Glutamatergic neuron (in vitro differentiated cells): ENCODE measurements at places on chromosomes 2 and 18.
A peak's percentile ranks its signal among the peaks of the same experiment; 100 is the strongest.

GRCh38 chr2:218880859-218881594 lies 375 bp downstream of the WNT10A start:
- no peak for DNase-seq

DNA sequence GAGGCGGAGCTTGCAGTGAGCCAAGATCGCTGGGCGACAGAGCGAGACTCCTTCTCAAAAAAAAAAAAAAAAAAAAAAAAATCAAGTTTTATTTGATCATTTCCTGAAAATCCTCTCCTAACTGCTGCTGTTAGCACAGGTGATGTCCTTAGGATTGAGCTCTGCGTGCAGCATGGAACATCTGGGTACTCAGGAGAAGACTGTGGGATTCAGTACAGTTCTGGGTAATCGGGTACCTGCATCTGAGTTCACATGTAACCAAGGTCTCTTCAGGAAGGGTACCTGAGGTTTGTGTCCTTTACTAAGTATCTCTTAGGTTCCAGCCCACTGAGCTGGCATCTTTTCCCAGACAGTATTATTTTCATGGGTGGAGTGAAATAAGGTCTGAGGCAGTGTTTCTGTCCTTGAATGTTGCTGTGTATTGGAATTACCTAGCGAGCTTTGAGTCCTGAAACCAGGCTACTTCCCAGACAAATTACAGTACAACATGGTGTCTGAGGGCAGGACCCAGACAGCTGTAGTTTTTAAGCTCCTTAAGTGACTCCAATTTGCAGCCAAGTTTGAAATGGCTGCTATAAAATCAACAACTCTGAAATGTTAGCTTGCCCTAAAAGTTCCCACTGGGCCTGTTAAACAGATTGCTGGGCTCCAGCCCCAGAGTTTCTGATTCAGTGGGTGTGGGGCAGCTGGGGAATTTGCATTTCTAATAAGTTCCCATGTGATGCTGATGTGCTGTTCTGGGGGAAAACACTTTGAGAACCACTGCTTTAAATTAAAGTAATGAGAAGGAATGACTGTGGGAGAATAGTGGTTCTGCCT lies 120.5 kb downstream of the PMAIP1 start:
- DNase-seq = no peak

- DNase-seq = no peak
These were observed 7.6 kb upstream of the SPDYA start for GRCh38 chr2:28802975-28803429.

DNA sequence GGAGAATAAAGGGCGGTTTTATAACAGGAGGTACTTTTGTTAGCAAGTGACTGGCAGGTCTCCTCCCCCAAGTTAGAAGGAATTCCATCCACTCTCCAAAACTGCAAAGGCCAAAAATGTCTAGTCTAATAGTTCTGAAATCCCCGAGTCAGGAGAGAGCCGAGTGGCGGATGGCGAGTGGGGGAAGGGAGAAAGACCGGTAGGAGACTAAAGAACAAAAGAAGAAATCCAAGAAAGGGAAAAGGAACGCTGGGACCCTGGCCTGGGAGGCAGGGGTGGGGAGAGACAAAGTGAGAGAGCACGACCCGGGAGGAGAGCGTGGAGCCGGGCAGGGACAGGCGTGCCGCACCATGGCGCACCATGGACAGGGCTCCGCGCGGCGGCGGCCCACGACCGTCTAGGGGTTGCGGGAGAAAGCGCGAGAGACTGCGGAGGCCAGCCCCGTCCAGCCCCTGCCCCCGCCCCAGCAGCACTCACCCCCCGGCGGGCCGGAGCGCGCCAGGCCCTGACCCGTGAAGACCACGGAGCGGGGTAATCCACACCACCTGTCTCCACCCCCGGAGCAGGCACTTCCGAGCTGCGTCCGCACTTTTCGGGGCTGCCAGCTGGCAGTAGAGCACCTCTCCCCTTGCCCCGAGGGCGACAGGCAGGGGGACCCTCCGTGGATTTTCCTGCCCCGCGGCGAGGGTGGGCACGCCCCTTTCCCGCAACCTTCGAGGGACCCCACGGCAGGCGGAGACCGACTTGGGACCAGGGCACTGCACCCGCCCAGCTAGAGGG lies 1.6 kb downstream of the CDH2 start:
- DNase-seq = peak; percentile 71

DNA sequence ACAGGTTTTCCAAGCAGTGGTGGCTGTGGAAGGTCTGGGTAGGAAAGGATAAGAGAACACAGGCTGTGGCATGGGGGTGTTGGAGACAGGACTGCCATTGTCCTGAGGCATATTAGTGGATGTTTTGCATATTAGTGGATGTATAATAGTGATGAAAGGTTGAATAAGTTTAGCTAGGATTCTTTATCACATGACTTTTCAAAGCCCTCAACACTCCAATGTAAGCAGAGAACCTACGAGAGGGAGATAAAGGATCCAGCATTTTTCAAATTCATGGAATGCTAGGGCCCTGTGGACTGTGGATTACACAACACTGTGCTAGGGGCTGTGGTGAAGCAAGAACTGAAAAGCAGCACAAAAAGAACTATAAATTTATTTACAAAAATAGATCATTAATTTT lies 63.2 kb downstream of the POLE4 start:
- no peak for DNase-seq

DNA sequence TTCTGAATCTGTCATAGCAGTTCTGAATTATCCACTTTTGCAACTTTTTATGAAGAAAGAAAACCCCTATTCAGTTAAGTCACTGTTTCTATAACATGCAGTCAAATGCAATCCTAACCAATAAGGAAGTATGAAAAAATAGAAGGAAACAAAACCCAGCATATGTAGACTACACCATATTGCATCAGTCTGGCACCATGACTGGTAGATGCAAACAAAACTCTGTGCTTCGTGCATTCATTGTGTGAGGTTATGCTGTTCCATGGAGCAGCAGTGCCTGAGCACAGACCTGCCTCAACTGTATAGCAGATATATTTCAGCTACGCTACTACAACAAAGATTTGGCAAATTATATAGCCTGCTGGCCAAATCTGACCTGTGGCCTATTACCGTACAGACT lies 325.5 kb downstream of the LRP1B start:
- DNase-seq = no peak

DNA sequence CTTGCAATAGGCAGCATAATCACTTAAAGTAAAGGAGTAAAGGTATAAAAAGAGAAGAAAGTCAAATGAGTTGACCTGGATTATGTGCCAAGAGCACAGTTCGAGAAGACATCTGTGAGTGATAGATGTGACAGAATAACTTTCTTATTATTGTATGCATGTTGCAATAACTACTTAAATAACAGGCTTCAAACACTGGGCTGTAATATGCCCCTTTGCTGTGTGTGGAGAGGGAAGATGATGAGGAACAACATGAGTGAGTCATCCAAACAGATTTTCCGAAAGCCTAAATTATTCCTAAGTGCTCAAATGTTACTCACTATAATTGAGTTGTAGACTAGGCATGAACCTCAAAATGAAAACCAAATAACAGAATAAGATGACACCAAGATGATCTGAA lies 328.1 kb downstream of the EXOC6B start:
- no peak for DNase-seq

DNA sequence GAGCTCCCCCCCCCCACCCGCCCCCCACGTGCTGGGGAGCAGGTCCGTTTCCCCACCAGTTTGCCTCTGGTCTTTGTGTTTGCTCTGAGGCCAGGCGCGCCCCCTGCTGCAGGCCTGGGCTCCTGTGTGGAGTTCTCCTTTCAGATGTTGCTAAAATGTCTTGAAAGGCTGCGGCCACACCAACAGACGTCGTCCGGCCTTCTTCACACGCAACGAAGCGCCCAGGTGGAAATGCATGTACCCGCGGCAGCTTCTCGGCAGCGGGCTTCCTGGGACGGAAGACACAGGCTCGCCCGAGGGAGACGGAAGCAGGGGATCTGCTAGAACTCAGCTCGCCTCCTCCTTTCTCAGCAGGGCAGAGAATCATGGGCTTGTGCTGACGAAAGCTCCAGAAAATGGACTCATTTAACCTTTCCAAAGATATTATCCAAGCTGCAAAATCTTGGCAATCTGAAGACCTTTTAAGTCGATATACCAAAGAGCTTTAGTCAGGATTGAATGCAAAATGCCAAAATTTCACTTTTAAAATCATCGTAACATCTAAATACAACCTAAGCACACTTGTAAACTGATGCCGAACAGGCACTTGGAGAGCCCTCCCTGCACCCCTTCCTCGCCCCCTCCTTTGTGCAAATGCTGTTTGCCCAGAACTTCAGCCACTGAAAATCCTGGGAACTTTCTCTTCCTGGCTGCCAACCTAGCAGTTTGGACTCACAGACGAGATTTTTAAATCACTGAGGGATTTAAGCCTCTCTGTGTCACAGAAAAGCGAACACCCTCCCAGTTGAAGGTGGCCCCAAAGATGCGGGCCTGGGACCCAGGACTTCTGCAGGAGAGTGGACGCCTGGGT lies 125.5 kb upstream of the ZNF516 start:
- DNase-seq = peak; percentile 77

- DNase-seq = peak; percentile 33
These were observed 221.8 kb downstream of the INSIG2 start for GRCh38 chr2:118309946-118310680.

GRCh38 chr2:207469943-207470729 lies 59.6 kb upstream of the CREB1 start:
- DNase-seq = peak; percentile 66

GRCh38 chr2:180669016-180669415 lies 311.4 kb upstream of the UBE2E3 start:
- DNase-seq = no peak

DNA sequence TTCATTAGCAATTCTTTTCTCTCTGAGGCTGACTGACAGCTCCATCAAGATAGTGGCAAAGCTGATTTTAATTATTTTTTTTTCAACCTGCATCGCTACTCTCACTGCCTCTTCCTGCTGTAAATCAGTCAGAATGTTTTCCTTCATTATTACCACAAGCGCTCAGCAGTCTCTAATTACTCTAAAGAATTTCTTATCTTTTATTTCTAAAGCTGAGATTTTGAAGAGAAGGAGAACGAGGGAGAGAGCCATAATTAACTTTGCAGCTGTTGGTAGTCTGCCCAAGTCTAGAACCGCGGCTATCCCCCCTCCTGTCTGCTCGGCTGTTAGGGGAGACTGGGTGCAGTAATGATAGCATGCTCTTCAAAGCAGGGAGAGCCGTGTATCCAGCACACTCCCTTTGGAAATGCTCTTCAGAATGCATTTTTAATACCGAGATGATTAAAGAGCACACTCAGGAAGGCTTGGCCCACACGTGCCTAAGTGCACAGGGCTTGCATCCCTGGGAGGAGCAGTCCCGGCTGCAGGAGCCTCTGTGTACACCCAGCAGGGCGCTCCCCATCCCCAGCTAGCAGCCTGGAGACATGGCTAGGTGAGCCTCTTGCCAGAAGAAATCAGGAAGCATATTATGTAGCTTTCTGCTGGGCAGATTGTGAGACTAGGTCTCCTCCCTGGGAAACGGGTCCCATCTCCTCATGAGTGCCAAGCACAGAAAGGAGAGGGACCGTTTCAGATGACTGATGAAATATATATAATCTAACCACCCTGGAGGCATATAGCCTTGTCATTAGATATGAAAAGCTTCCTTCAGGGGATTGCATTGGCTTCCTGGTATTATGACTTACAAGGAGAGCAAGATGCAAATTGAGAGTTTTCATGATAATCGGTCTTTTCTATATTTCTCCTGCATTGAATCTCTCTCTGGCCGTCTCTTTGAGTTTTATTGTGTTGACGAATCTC lies 555.2 kb downstream of the CMPK2 start:
- no peak for DNase-seq

GRCh38 chr18:10270151-10270571 lies 184.3 kb upstream of the APCDD1 start:
- no peak for DNase-seq

DNA sequence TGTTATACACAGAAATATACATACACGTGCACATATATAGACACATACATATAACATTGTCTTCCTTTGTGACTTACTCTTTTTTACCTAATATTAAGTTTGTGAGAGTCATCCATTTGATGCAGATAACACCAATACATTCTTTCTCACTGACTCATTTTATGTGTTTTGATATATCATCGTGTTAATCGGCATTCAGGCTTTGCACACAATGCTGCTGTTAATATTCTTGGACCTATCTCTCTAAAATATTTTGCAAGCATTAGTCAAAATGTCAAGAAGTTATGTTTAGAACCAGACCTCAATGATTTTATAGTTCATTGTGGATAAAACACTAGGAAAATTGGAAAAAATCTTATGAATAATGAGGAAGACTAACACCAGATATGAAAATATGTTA lies 441.1 kb downstream of the LRATD1 start:
- no peak for DNase-seq
